ENCODE measurements at places on chromosomes 6 and 20. TPM values are rescaled to one million over a fixed set of nuclear protein-coding genes. Genes with fewer than 3 reads are reported as not detected.

- no peaks in the 10 kb centered on the region for H3K27me3 ChIP-seq
- H3K27ac ChIP-seq: peak overlapping the region; percentile 70
- H3K36me3 ChIP-seq: peaks cover 79% of the 10 kb centered on the region
- no peak for DNase-seq
- peaks cover 44% of the 10 kb centered on the region for H3K4me1 ChIP-seq
- no peak overlapping the region for H3K4me3 ChIP-seq
Measured at GRCh38 chr6:158771399-158772152, 47.6 kb downstream of the EZR start.

GRCh38 chr6:156391977-156392376, 385.2 kb upstream of the ARID1B start:
- no peak overlapping the region for H3K27ac ChIP-seq
- H3K4me1 ChIP-seq: peaks cover 61% of the 10 kb centered on the region
- peaks cover 4% of the 10 kb centered on the region for H3K27me3 ChIP-seq
- H3K36me3 ChIP-seq: no peaks in the 10 kb centered on the region

- peaks cover 27% of the 10 kb centered on the region for H3K27me3 ChIP-seq
- no peak for DNase-seq
- H3K36me3 ChIP-seq: no peaks in the 10 kb centered on the region
- H3K4me1 ChIP-seq: peaks cover 16% of the 10 kb centered on the region
- H3K27ac ChIP-seq: no peak overlapping the region
Measured at GRCh38 chr6:5094327-5094726, 9.2 kb downstream of the PPP1R3G start.

DNA sequence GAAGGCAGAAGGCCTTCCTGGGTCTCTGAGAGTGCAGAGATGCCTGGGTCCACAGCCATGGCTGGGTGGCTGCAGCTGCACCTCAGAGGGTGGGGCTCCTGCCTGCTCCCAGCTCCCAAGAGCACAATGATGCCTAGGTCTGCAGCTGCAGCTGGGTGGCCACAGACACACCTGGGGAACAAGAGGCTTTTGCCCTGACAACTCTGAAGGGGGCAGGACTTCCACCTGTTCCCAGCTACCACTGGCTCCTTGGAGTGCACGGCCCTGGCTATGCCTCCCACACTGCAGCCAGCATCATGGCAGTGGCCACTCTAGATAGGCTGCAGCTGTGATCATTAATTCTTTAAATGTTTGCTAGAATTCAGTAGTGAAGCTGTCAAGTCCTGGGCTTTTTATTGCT, 511.3 kb downstream of the ADGRB3 start:
- H3K4me3 ChIP-seq: no peak overlapping the region
- no peaks in the 10 kb centered on the region for H3K4me1 ChIP-seq
- no peak for DNase-seq
- no peaks in the 10 kb centered on the region for H3K27me3 ChIP-seq
- no peak overlapping the region for H3K27ac ChIP-seq

GRCh38 chr6:157763904-157764177, 59.2 kb upstream of the SNX9 start:
- peak overlapping the region; percentile 41 for H3K4me3 ChIP-seq
- H3K27me3 ChIP-seq: peaks cover 2% of the 10 kb centered on the region
- peak overlapping the region; percentile 91 for H3K27ac ChIP-seq
- H3K4me1 ChIP-seq: peaks cover 87% of the 10 kb centered on the region
- DNase-seq: no peak

The LTB gene
- 73.3 TPM for total RNA-seq

The LKAAEAR1 gene
- 0.46 TPM for total RNA-seq

The CFAP206 gene
- not detected for total RNA-seq

The EMILIN3 gene
- total RNA-seq: 0.16 TPM
